NT2/D1 (cell line): ENCODE measurements at places on chromosomes 1 and 21.

GRCh38 chr1:55257958-55258357 is 42.8 kb upstream of the USP24 start:
- DNase-seq = no peak

- DNase-seq = no peak
Observed at GRCh38 chr1:86259390-86259789, 102.8 kb upstream of the COL24A1 start.

GRCh38 chr1:35835398-35835797 is 27.6 kb downstream of the AGO4 start:
- peak; percentile 22 for DNase-seq

DNA sequence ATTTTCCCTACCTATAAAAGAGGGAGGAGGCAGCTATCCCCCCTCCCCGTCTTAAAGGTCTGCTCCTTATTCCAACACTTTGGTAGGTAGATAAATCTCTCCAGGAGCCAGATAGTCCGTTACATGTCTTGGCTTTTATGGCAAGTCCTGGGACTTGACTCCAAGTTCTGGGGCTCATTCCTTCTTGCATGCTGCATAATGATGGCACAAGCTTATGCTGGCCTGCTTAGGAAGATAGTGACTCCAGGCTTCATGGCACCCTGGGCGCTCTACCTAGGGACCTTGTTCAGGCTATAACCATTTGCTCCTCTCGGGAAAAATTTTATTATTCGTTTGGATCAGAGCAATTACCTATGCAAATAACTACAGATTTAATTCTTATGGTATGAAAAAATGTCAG is 3.7 kb downstream of the SLAMF1 start:
- DNase-seq = no peak

GRCh38 chr21:34023691-34024373 is 49.5 kb upstream of the MRPS6 start:
- no peak for DNase-seq

GRCh38 chr1:171506525-171507304 is 21.4 kb downstream of the PRRC2C start:
- no peak for DNase-seq

GRCh38 chr21:39390212-39390765 is 41.4 kb upstream of the HMGN1 start:
- no peak for DNase-seq

GRCh38 chr1:17437580-17438317 is 1.7 kb downstream of the RCC2 start:
- DNase-seq = no peak

DNA sequence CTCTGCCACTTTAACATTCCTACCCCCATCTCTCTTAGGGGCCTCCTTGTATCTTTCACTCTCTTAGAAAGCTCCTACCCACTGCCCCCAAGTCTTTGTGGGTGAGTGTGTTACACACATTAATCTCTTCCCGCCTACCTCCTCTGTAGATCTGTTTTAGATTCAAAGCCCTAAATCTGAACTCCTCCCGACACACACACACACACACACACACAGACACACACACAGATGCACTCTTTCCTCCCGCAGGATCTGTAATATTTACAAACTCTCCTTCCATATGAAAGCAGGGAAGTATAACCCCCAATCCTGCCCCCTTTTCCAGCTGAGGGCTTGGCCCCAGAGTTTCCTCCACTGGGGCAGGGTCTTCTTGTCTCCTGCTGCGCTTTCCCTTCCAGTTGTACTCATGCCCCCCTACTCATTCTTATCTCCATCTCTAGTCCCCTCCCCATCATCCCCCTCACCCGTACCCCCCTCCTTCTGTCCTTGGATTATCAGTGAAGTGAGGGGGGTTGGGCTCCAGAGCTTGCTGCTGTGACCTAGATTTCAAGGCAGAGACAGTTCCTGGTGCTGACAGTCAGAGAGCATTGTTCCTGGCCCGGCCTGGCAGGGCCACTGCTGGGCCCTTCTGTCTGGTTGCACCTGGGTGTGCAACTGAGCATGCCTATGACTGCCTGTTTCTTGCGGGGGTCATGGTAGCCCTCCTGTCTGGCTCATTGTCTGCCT is 4.3 kb downstream of the PEA15 start:
- DNase-seq = no peak

- no peak for DNase-seq
Observed at GRCh38 chr1:170765712-170766330, 101.9 kb downstream of the PRRX1 start.

DNA sequence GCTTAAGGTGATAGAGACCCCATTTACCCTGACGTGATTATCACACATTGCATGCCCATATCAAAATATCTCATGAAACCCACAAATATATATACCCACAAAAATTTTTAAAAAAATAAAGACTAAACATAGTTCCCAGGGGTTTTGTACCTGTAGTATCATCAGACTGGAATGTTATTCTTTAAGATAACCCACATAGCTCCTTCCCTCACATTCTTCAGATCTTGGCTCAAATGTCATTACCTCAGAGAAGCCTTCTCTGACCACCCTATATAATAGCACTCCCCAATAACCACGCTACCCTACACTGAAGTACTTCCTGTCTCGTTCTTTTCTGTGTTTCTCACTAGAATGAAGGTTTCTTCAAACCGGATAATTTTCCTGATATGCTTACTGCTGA is 138.3 kb upstream of the SNX7 start:
- no peak for DNase-seq

- no peak for DNase-seq
Observed at GRCh38 chr1:206439205-206439604, 31.1 kb upstream of the IKBKE start.

- DNase-seq = no peak
Observed at GRCh38 chr1:59967141-59967697, 40.6 kb upstream of the CYP2J2 start.
